GM12892 (cell line): ENCODE measurements at places on chromosomes 7 and 10.

- no peak for DNase-seq
Measured at GRCh38 chr7:55258631-55259030, 106.5 kb upstream of the LANCL2 start.

DNA sequence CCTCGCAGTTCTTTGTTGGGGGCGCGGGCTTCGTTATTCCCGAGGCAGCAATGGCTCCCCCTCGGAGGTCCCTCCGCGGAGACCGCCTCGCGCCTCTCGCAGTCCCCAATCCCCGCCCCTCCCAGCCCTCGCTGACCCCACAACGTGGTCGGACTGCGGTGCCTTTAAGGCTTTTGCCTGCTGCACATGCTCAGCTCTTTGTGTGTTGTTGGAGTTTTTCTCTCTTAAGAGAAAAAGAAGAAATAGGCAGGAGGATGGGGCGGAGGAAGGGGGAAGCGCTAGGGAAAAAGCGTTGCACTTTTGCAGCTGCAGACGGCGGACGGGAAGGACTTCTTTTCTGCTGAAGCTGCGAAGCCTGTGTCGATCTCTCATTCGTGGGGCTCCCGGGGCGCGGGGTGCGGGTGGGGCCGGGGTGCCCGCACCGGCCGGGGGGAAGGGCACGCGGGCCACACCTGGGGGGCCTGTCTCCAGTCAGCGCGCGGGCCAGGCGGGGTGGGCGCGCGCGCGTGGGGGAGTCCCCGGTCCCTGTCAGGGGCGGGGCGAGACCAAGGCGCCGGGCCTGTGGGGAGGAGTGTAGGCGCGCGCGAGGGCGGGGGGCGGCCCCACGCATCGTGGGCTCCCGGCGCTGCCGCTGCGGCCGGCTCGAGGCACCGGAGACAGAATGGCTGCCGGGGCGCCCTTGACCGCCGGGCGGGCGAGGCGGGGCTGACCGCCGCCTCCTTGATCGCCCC, 445 bp upstream of the ATRNL1 start:
- peak; percentile 51 for DNase-seq

GRCh38 chr7:149422914-149423301, 38.0 kb downstream of the ZNF777 start:
- peak; percentile 37 for DNase-seq

DNA sequence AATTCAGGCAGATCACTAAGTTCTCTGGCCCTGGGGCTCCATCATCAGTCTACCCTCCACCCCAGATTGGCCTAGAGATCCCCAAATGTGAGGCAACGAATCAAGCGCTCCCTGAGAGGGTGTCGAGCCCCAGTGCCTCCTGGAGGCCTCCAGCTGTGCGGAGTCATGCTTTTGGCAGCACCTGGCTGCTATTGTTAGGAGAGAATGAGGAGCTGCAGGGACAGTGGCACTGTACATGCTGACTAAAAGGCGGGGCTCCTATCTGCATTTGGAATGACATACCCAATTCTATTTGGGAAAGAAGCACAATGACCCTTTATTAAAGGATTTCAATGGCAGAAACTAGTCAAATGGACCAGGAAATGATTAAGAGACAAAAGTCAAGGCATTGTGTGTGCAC, 161.8 kb downstream of the DPY19L1 start:
- DNase-seq: no peak

GRCh38 chr7:29337546-29338116, 143.1 kb downstream of the CHN2 start:
- no peak for DNase-seq

GRCh38 chr10:60808036-60808435, 29.8 kb downstream of the CDK1 start:
- no peak for DNase-seq

- no peak for DNase-seq
Measured at GRCh38 chr7:96349572-96349971, 27.7 kb upstream of the SLC25A13 start.

DNA sequence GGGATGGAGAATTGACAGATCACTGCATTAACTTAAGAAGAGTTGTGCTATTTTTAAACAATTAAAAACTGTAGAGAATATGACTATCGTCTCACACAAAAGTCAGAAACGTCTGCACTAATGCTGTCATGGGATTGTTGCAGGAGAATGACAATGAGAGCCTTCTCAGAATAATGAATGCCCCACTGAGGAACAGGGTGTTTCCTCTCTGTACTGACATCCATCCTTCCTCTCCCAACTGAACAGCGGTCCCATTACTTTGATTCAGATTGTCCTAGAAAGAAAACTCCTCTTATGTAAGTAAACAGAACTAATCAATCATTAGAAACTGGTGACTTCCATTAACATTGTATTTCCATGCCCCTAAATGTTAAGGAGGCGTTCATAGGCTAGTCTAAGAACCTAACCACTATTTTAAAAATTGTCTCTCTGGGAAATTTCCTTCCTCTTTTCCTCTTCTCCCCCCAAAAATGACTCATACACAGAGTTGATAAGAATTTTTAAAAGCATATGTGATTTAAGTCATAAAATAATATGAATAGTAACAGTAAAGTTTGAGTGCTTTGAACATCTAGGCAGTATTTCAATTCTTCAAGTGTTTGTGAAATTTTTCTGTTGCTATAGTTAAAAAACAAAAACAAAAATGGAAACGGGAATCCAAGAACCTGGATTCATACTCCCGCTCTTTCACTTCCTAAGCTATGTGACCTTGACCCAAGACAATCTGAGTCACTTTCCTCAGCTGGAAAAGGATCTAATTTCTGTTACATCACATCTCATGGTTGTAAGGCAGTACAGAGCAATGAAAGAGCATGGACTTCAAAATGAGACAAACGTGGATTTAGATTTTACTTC, 12.7 kb upstream of the MACC1 start:
- no peak for DNase-seq

- no peak for DNase-seq
Measured at GRCh38 chr10:8588135-8588534, 533.6 kb downstream of the GATA3 start.

DNA sequence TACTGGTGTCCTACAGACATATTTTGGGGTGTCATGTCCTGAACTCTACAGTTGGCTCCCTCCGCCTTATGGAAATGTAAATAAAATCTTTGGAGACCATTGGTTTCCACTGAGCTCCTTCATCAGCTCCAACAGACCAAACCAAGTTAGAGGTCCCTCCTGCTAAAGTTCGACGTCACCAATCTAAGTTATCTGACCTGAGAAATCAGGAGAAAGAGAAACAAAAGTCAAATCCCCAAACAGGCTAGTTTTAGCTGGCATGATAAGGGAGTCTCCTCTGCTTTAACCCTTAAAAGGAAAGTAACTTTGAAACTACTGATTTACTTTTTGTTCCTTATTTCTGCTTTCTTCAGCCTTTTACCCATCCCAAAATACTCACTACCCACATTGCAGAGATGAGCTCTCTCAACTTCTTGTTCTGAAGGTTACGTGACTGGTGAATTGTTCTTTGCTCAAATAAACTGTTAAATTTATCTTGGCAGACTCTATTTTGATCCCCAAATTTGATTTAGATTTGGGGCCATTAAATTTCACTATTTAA, 39.9 kb downstream of the AVL9 start:
- no peak for DNase-seq

GRCh38 chr10:59991117-59991516, 84.8 kb upstream of the CCDC6 start:
- no peak for DNase-seq

- no peak for DNase-seq
Measured at GRCh38 chr10:110150046-110150445, 57.4 kb upstream of the MXI1 start.

GRCh38 chr7:106936236-106936635, 71.2 kb downstream of the PIK3CG start:
- no peak for DNase-seq

DNA sequence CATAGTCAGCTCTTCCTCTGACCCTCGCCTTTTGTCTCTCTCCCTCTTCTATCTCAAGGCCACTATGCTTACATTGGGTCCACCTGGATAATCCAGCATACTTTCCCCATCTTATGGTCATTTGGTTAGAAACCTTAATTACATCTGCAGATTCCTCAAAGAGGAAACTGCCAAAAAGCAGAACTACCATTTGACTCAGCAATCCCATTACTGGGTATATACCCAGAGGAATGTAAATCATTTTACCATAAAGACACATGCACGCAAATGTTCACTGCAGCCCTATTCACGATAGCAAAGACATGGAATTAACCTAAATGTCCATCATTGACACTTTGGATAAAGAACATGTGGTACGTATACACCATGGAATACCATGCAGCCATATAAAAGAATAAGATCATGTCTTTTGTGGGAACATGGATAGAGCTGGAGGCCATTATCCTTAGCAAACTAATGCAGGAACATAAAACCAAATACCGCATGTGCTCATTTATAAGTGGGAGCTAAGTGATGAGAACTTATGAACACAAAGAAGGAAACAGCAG, 114.8 kb upstream of the NPY start:
- DNase-seq: no peak

DNA sequence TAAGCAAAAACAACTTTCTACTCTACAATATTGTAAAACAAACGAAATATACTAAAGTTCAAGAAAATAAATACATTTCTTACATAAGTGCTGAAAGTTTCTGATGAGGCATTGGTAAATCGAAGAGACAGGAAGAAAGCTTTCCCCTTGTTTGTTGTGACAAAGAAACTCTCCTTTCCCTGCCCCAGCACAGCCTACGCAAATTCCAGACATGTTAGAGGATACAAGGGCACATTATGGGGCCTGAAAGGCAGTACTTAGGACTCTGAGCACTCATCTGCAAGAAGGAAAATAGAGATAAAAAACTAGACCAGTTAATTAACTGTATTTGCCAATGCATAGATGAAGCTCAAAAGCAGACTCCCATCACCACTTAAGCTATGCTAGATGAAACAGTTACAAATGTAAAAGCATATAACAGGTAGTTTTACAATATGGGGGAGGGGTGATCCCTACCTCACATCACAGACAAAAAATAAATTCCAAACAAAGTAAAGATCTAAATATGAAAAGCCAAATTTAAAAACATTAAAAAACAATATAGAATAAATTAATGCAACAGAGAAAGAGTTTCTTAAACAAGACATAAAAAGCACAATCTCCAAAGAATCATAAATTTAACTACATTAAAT, 21.8 kb downstream of the ARHGAP19 start:
- DNase-seq: no peak

GRCh38 chr10:114723991-114724715, 66.1 kb upstream of the ABLIM1 start:
- DNase-seq: no peak

GRCh38 chr10:106957823-106958588, 206.5 kb downstream of the SORCS1 start:
- no peak for DNase-seq

DNA sequence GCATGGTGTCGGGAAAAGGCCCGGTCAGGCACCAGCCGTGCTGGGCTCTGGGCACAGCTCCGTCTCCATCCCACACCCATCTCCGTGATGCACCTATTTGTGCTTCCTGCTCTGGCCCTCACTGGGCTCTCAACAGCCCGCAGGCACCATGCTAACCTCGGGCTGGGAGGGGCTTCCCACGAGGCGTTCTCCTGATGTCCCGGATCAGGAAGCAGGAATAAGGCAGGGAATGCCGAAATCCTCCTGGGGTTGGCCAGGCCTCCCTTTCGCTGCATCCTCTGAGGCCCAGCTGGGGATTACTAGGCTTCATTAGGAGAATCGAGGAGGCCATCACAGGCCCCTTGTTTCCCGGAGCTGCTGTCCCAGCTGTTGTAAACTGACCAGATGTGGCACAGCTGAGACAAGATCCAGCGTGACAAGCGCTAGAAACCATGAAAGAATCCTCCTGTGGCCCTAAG, 72.0 kb downstream of the FAM53B start:
- DNase-seq: no peak

GRCh38 chr10:58081353-58081752, 186.3 kb downstream of the IPMK start:
- DNase-seq: no peak

GRCh38 chr10:33031171-33031570, 73.1 kb upstream of the ITGB1 start:
- no peak for DNase-seq

DNA sequence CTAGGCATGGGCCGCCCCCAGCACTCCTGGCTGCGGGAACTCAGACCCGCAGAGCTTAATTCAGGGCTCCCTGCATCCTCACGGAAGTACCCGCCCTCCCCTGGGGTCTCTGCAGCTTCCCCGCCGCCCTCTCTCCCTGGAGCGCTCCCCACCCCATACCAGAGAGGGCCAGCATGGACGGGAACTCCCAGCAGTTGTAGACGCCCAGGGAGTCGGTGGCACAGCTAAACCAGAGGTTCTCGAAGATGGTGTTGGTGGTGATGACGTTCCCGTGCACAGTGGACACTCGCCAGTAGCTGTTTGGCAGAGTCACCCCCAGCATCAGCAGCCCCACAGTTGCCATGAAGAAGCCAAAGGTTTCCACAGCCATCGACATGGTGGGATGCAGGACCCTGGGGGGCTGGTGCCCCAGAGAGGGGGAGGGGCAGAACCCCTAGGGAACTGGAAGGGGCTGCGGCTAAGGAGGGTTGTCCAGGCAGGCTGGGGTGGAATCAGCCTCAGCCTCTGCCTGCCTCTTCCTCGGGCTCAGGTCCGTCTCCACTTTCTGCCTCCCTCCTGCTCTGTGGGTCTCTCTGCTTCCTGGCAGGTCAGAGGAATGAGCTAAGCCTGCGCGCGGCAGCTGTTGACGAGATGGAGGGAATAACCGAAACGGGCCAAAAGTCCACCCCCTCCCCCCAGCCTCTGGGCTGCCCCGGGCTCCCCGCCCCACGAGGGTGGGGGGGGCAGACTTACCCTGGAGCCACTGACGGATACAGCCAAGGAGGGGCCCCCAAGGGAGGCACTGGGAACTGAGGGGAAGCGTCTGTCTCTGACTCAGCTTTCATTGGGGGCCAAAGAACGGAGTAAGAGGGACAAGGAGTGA, at the start of gene CLDN15:
TSS of gene CLDN15 (minus strand) at position 597 of the 862 bp plus-strand sequence. CDS start at position 376, 221 bp downstream.
- no peak for DNase-seq

DNA sequence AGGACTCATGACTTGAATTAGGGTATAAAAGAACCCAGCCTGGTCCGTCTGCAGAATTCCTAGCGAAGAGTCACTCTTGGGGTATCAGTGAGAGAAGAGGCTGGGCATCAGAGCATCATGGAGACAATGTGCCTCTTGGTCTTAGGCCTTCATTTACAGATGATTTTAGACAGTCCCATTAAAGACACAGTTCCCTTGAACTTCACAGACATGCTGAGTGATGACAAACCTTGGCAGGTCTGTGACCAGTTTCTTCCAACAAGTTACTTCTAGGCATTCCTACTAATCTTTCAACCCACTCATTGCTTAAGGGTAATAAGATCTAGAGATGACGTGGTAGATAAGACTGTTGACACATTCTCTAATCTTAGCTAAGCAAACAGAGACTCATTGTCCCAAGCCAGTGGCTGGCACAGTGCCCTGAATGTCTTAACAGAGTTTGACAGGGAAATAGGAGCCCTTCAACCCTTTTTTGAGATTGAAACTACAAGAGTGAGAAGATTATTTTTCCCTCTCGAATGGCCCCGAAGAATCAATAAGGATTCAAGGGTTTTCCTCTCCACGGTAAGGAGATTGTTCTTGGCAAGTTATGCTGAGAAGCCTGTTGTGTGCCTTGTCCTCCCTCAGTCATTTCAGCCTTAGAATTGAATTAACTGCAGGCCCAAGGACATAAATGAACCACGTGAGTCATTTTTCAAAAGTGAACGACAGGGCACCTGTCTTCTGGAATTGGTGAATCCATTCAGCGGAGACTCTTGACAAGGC, 281.1 kb downstream of the CCDC3 start:
- no peak for DNase-seq

GRCh38 chr10:98272245-98272644, 4.3 kb upstream of the LOXL4 start:
- DNase-seq: no peak
